ENCODE measurements at places on chromosomes 3 and 15.

DNA sequence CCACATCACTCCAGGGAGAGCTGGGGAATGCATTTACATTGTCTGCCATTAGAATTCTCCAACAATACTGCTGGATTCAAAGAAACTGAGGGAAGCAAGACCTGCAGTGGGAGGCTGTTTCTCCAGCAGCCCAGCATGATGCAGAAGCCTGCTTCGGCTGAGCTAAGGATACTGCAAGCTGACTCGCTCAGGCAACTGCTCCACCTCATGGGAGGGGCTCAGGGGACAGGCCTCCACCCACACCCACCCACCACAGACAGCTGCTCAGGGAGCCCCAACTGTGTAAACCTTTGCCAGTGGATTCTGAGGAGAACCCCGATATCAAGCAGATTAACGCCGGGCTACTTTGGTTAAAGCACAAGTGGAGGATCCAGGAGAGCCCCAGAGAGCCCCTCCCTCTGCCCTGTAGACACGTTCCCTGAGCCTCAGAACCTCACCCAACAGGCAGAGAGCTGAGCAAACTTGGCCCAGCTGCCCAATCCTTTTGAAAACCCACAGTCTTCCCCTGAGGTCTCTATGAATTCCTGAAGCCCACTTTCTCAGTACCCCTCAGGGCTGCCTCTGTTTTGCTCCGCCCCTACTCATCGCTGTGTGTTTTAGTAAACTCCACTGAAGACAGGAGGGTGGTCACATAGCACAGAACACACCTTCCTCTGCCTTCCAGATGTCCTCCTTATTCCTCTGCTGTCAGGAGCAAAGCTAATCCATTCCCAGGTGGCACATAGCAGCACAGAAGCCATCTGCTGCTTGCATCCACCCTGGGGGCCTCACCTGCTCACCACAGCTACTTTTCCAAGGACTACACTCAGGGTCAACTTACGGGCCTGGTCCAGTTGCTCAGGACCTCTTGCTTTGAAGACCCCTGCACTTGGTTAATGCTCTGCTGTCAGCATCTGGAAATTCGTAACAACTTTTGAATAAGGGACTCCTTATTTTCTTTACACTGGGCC lies 269.0 kb downstream of the ABHD5 start:
- no peak for DNase-seq

DNA sequence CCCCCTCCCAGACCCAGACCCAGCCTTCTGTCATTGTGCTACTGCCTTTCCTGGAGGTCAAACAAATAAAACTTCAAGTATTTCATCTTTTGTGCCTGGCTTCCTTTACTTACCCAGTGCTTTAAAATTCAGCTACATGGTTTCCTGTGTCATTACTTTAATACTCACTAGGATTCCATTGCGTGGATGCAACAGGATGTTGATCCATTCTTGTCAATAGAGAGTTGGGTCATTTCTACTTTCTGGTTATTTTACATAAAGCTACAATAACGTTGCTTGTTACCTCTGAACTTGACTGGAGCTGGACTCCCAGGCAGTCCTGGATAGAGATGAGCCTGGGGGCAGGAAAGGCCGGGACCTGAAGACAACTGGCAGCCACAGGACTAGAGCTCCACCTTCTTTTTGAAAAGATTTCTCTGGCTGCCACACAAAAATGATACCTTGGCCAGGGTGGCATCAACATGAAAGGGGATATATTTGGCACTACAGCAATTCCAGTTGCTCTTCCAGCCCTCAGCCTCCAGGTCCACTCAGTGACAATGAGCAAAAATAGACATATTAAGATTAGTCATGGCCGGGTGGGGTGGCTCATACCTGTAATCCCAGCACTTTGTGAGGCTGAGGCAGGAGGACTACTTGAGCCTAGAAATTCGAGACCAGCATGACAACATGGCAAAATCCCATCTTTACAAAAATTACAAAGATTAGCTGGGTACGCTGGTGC lies 23.3 kb upstream of the HEG1 start:
- no peak for DNase-seq

GRCh38 chr3:57935539-57935938 lies 72.7 kb upstream of the FLNB start:
- no peak for DNase-seq

- DNase-seq = no peak
Measured at GRCh38 chr15:28942571-28942970, 56.8 kb downstream of the APBA2 start.

- no peak for DNase-seq
Measured at GRCh38 chr3:138877226-138877625, 42.5 kb upstream of the PIK3CB start.

- DNase-seq = no peak
Measured at GRCh38 chr3:123431658-123432324, 17.1 kb downstream of the ADCY5 start.

DNA sequence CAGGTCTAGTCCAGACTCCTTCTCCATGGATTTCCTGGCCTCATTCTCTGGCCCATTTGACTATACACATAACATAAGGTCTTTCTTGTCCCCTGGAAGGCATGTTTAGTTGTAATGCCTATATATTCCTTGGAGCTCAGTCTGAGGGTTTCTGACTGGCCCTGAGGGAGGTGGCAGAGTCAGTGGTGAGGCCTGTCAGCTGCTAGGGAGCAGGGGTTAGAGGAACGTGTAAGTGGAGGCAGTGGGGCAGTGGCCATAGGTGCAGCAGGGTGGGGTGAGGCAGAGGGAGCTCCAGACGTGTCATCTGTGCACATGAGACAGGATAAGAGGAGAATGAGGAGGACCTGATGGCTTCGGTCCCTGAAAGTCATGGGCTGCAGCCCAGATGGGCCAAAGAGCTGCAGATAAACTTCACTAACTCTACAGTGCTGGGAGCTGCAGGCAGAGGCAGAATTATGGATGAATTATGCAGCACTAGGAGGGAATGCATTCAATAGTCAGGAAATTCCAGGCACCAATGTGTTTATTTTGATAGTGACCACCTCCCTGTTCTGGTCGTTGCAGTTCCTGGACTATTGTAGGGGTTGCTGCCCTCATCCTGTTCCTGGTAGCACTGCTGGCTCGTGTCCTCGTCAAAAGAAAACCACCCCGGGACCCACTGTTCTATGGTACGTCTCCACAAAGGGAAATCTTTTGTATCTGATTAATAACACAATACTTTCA lies 4.9 kb downstream of the TM6SF1 start:
- no peak for DNase-seq

- DNase-seq = no peak
Measured at GRCh38 chr3:33758864-33759263, 39.6 kb upstream of the PDCD6IP start.

- no peak for DNase-seq
Measured at GRCh38 chr3:100899440-100900091, 93.7 kb downstream of the ABI3BP start.

- DNase-seq = no peak
Measured at GRCh38 chr3:42745291-42745745, 27.7 kb downstream of the CCDC13 start.

DNA sequence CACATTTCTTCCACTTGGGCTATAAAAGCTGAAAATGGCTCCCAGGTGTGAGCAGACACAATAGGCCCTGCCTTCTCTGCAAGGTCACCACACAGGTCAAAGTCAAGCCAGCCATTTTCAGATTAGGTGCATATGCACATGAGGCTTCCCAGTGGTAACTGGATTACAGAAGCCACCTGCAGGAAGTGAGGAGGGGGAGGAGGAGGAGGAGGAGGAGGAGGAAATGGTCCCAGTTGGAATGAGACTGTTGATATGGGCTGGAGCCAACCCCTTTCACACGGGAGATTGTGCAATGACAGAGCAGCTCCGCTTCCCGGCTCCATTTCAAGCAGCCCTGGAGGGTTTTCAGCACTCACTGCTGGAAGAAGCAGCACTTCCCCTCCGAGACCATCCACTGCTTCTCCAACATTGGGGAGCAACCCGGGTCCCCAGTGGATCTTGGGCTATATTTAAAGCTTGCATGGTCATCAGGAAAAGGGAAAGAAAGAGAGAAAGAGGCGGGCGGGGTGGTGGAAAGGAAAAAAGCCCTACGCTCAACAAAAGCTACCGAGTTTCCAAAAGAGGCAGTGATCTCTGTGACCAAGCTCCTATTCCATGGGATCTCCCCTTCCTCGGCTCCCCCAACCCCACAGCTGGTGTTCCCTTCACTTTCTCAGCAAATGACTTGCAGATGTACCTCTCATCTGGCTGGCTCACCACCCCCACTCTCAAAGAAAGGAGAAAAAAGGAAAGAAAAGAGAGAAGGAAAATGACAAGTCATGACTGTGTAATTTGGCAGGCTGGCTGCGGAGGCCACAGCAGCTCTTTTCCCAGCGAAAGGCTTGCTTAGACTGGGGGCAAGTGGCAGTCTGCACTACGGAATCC lies 58.3 kb downstream of the LRIG1 start:
- DNase-seq = no peak

DNA sequence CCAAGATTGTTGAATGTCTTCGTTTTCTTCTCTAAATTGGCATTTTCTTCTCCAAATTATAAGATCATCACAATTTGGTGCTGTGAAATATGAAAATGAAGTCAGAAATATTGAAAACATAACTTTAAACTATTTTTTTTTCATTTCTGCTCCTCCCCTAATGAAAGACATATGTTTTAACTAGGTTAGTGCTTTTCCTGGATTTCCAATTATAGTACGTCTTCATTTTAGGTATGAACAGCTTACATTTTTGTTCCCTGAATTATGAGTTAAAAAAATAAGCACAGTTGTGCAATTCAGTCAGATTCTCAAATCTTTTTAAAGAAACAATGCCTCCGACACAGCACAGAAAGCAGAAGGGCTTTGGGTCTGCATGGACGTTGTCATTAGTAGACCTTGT lies 83.5 kb upstream of the CFAP20DC start:
- no peak for DNase-seq

DNA sequence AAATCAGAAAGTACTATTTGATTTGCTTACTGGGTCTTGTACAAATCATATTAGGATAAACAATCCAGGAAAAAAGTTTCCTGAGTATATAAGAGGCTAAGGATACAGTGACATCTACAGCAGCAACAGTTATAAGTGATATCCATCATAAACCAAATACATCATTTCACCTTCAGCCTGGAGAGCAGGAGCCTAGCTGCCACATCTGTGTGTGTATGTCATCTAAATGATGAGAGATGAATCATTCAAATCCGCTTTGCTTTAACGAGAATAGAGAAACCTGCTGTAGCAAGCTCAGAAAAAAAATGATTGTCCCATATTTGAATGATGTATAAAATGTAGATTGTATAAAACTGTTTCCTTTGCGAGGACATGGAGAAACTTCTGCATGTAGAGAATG lies 841.4 kb downstream of the SI start:
- no peak for DNase-seq

GRCh38 chr15:63703641-63704240 lies 106.6 kb downstream of the FBXL22 start:
- DNase-seq = no peak

DNA sequence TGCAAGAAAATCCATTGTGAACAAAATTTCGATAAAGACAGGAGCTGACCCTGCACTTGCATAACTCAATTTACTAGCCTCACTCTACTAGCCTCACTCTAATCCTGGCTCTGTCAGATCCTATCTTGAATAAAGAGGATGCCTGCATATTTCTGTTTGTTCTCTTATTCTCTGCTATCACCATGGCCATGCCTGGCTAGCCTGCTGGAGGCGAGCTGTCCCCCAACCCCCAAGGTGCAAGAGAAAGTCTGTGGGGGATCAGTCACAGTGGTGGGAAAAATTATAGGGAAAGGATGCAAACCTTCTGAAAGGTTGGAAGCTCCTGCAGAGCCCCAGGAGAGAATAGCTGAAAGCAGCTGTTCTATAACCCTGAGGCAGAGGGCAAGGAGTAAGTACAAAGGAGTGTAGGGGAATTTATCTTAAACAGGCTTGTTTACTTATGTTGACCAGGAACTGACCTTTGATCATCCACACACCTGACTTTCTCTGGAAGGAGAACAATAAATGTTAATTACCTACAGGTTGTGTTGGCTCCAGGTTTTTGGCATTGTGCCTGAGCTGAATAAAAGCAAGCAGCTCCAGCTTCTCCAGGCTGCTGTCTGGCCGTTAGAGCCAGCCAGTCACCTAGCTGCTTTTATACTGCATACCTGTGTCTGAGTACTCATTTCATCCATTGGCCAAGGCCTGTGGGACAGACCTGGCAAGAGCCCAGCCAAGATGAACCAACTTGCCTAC lies 137.7 kb upstream of the RASGRP1 start:
- DNase-seq = no peak

DNA sequence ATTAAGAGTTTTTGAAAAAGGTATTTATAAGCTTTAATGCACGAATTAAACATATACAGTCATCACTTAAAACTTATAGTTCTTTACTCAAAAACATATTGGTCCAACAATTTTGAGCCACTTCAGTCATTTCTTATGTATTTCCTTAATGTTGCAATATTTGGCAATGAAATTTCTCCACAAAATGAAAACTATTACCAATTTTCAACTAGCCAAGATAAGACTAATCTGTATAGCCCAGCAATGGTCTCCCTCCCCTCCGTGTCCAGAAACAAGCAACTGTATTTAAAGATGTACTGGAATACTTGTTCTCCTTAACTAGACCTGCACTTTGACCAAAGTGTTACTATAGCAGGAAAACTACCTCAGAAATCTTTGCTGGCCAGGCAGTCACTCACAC lies 9.2 kb downstream of the ARF4 start:
- DNase-seq = no peak

DNA sequence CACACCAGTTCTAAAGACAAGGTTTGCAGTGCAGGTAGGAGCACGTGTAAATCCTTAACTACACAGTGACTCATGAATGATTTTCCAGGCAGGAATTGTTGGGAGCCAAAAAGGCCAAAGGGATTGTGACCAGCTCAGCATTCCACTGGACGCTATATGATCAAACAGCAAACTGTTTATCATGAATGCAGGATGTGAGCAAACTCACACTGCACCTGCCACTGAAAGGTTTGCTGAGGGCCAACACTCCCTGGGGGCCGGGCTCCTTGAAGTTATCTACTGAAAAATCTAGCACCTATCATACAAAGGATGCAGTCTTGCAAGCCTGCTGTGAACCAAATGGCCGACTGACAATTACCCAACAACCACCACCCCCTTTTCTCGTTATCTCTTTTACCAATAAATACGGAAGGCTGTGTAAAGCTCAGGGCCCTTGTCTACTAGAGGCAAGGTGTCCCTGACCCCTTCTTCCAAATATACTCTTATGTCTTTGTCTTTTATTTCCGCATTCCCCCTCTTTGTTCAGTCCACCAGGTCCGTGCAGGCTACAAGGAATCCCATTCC lies 11.5 kb upstream of the DNASE1L3 start:
- DNase-seq = no peak

GRCh38 chr15:38490242-38490922 lies 36.5 kb downstream of the FAM98B start:
- no peak for DNase-seq

DNA sequence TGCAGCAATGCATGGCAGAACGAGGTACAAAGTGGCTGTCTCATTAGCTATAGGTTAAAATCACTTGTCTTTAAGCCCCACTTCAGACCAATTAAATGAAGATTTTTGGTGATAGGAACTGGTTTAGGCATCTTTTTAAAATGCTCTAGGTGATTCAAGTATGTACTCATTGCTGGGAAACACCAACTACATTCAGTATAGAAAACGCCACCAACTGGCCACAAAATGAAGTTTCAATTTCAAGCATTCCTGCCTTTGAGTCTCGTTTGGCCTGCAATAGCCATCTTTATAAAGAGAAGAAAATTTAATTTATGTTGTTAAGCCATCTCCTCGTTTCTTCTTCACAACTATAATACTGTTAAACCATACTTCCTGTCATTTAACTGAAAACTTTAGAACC lies 587.9 kb downstream of the GBE1 start:
- no peak for DNase-seq

- no peak for DNase-seq
Measured at GRCh38 chr15:40815042-40815698, 7.9 kb upstream of the DNAJC17 start.

Measured in effector CD4-positive, alpha-beta T cell (primary cell).